WTC11 (cell line): ENCODE measurements at places on chromosomes 5 and 9.

DNA sequence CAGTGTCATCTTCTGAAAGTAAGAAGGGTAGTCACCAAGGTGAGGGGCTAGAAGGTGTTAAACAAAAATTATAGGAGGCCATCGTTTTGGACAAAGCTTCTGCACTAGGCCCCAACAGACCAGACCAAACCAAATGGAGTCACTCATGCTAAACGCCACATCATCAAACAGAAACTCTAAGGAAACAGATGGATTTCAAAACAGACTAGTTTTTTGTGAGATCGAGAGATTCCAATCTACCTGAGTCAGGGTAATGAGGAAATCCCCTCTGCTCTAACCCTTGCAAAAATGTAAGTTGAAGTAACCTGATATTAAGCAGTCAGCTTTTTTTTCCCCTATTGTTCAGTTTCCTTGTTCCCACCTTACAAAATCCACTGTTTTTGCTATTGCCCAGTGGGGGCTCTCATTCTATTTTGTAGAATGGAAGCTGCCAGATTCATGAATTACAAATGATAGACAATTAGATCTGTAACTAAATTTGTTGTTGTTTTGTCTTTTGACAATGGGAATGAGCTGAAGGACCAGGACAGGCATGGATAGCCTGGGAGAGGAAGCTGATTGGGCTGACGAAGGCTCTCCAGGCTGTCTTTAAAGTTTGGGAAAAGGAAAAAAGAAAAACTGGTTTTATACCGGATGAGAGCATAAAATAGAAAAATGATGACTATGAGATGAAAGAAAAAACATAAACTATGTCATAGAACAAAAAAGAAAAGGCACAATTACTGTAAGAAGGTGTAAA, 94.7 kb upstream of the ADAMTSL1 start:
- no peak for DNase-seq

DNA sequence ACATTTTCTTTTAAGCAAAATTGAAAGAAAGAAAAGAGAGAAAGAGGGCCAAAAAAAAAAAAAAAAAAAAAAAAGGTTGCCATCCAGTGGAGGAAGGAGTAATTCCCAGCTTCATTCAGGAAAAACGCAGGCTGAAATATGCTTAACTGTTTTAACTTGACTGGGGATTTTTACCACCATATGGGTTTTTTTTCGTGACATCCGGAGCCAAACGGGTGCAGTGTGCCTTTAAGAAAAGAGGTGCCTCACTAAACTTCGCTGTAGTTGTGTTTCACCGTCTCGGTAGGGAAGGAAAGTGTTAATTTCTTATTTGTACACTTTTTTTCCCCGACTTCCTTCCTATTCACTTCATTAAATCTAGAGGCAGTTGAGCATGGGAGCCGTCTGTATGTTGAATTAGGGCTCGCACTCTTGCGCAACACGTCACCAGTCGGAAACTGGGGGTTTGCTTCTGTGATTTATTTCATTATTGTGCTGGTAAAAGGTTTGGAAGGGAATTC, 143.0 kb downstream of the SMARCA2 start:
- peak; percentile 27 for DNase-seq

DNA sequence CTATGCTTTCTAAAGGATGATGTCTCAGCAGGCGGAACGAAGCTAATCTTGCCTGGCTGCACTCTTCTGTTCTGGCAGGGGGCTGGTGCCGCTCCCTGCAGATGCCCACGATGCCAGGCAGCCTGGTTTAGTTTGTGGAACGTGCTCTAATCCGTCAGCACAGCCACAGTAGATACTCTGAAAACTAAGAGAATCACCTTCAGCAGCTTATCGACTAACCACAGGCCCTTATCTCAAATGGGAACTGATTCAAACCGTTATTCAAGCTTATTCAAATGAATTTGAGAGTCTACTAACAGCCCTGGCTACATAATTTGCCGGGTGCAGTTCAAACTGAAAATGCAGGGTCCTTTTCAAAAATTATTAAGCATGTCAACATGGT, 246.6 kb upstream of the ANKRD55 start:
- DNase-seq, result no peak

DNA sequence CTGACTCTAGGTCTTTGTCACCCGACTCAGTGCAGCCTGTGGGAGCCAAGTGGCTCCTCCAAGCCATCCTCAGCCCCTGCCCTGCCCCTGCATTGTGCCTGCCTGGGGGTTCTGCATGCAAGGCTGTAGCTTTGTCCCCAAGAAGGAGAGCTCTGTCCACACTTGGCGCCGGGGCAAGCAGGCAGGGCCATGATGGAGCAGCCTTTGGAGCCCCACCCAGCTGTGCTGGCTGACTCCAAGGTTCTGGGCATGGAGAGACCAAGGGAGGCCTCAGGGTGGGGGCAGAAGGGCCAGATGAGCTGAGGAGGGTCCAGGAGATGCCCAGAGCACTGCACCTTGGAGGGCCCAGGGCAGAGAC, 226.2 kb downstream of the CACNA1B start:
- DNase-seq, result no peak

DNA sequence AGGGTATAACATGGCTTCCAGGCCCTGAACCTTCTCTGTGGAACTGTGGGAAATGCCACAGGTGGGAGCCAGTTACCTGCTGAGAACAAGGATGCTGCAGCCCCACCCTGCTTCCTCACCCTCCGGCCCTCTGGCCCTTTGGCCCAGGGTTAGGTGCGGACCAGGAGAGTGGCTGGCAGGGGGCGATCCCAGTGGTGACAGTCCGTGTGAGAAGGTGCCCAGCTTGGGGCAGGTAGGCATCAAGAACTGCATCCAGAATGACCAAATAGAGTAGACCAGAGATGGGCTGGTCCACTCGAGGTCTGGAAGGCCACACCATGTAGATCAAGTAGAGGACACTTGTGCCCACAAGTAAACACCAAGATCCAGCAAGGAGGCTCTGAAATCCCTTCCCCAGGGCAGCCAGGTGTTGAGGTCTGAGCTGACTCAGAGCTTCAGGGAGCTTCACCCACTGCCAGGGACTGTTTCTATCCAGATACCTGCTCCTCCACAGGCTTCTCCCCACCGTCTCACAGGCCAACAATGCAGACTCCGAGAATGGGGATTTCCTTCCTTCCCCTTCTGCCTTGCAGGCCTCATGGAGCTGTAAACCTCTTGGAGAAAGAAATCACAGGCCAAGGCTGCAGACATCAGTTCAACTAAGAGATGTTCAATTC, 61.4 kb upstream of the ZSWIM6 start:
- DNase-seq, result no peak

DNA sequence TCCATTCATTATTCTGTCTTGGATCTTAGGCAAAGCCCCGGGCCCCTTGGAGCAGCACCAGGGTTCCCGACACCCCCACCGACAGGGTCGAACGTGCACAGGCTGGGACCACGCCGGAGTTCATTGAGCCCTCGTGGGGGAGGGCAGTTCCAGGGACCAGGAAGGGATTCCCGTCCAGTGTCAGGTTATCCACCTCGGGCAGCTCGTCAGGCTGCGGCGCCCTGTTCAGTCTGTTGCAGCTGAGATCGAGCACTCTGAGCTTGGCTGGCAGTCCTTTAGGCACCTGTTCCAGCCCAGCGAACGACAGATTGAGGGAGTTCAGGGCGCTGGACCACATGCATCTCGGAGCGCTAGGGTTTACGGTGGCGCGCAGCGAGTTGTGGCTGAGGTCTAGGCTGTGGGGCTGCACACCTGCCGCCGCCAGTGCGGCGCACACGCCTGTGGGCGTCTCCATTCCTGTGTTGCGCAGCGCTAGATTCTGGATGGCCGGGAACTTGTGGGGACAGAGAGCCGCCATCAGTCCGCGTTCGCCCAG, 1.1 kb downstream of the CD14 start:
- DNase-seq, result no peak

DNA sequence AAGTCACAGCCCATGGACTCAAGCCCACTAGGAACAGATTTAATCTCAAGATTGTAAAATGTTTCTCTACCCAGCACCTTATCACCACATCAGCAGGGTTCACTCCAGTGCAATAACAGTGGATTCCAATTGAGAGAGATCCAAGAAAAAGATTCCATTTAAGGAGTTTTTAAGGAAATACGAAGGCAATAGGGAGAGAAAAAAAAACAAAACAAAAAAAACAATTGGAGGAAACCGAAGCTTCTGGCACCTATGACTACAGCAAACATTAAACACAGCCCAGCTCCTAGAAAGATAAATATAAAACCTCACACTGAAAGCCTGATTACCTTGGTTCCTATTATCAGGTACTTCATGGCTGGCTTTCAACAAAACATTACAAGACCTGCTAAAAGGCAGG, 192.7 kb downstream of the DAB2IP start:
- DNase-seq, result no peak

DNA sequence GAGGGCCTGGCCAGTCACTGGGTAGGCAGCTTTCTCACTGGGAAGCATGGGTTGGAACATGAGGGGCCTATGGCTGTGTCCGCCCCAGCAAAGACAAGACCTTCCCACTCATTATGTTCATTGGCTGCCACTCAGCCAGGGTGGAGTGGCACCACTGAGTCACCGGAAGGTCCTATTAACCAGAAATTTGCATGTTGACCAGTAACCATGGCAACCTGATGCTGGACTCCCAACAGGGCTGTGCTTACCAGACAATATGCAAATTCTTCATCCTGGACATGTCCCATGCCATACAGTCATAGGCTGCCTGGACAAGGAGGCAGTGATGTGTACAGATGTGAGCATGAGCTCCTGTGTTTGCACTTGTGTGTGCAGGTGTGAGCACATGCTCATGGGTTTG, 66.7 kb downstream of the PSD2 start:
- no peak for DNase-seq

GRCh38 chr9:127568618-127568970, 43.5 kb upstream of the STXBP1 start:
- DNase-seq, result no peak

GRCh38 chr5:80654054-80654390, 430 bp upstream of the MSH3 start:
- DNase-seq, result no peak

GRCh38 chr9:74556685-74557084, 59.5 kb downstream of the RORB start:
- DNase-seq, result no peak

GRCh38 chr5:141529002-141529401, 40.1 kb downstream of the PCDHGC5 start:
- DNase-seq, result no peak

DNA sequence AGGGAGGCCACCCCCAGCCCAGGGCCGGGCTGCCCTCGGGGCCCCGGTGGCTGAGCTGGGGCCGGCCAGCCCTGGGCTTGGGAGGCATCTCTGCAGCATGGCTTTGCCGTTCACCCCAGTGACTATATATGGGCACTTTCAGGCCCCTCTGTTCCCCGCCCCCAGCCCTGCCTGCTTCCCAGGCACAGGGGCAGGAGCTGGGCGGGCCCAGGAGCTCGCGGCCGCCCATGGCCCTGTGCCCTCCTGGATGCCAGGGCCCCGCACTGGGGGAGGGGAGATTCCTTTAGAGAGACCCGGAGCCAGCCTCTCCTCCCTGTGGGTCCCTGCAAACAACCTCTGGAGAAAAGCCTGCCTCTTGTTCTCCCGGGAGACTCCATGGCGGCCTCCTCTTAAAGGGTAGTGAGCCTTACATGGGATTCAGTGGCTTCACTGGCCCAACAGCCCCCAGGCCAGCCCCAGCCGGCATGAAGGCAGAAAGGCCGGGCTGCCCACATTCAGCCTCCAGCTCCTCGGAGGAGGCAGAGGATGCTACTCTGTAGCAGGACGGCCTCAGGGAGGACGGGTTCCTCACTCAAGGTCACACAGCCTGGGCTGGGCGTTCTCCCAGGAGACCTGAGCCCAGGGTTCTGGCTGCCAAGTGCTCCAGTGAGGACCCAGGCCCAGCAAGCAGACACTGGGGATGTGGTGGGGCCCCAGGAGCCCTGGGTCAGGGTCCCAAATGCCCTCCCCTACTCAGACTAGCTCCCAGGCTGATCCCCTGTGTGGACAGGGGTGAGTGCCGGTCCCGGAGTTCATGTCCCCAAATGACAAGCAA, 4.1 kb downstream of the NACC2 start:
- DNase-seq, result no peak
